ENCODE measurements at places on chromosomes 16 and 17.

- DNase-seq, result no peak
Measured at GRCh38 chr17:30927756-30928155, 6.0 kb downstream of the ADAP2 start.

DNA sequence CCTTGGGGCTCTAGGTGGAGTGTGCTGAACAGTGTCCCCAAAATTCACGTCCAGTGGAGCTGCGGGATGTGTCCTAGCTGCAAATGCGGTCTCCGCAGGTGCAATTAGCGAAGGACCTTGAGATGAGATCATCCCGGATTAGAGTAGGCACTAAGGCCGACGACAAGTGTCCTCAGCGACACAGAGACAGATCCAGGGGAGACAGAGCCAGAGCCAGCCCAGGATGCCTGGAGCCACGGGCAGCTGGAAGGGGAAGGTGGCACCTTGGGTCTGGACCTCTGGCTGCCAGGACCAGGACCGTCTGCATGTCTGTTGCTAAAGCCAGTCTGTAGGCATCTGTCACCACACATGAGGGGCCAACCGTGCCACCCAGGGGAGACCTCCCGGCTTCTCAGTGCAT is 24.5 kb downstream of the SLC7A5 start:
- DNase-seq, result no peak

- peak; percentile 23 for DNase-seq
Measured at GRCh38 chr16:21156767-21157467, 1.6 kb upstream of the LDAF1 start.

- DNase-seq, result no peak
Measured at GRCh38 chr17:44928950-44929720, 13.8 kb upstream of the GFAP start.

DNA sequence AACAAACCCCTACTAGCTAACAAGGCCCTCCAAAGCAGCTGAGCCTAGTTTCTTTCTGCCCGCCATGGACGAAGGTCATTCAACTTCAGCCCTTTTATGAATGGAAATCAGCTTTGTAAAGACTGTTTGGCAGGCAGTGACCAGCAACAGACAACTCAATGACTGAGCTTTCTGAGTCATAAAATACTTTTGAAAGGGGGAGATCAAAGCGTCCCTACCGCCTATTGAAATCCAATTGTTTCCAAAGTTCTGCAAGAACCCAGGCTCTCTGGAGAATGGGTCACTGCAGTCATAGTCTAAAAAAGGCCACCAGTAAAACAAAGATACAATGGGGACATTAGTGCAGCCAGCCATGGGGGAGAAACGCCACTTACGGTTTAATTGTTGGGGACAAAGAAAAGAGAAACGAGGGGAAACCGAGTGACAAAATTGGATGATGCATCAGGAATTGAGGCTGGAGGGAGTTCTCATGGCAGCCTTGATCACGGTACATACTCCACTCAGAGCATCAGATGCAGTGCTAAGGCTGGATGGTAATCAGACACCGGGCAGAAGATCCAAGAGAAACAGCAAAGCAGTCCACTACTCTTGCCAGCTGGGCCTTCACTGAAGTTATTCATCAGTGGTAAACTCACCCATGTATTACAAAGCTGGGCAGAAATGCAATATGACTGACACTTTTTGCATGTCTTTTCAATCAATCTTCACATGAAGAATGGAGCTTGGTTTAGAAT is 9.8 kb downstream of the ADAMTS18 start:
- DNase-seq, result no peak

- DNase-seq, result peak; percentile 83
Measured at GRCh38 chr16:89711601-89712273, 9.0 kb downstream of the VPS9D1 start.

DNA sequence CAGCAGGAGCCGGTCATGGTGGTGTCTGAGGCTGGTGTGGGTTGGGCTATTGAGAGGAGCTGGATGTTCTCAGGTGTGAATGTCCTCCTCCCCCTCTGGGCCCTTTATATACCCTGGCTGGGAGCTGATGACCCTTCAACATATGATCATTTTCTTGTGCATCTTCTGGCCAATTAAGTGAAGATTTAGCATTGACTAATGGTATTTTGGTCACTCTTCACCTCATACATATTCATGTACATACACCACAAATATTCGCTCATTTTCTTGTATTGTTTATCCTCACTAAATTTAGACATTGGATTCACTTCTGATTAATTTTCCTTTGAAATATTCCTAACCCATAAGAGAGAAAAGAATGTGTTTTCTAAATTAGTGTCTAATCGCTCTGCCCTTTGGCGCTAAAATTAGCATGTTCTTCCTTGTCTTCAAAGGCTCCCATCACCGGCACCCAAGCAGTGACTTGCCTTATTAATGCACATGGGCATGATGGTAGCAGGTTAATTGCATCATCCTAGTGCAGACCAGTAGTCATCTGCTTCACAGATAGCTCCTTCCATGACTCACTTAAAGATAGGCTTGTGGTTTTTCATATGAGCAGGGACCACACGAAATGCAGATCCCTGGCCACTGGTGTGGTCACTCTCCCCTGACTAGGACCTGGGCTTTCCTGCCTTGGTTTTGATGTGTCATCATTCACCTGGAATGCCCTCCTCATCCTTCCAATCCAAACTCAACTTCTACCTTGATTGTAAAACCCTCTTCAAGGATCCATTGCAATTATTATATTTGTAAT is at the start of gene KRTAP2-4:
KRTAP2-4 (minus strand) TSS at position 51 of the 796 bp plus-strand sequence; CDS start at position 17, 34 bp downstream.
- no peak for DNase-seq

GRCh38 chr17:34178092-34178491 is 77.0 kb upstream of the CCL2 start:
- DNase-seq, result no peak

DNA sequence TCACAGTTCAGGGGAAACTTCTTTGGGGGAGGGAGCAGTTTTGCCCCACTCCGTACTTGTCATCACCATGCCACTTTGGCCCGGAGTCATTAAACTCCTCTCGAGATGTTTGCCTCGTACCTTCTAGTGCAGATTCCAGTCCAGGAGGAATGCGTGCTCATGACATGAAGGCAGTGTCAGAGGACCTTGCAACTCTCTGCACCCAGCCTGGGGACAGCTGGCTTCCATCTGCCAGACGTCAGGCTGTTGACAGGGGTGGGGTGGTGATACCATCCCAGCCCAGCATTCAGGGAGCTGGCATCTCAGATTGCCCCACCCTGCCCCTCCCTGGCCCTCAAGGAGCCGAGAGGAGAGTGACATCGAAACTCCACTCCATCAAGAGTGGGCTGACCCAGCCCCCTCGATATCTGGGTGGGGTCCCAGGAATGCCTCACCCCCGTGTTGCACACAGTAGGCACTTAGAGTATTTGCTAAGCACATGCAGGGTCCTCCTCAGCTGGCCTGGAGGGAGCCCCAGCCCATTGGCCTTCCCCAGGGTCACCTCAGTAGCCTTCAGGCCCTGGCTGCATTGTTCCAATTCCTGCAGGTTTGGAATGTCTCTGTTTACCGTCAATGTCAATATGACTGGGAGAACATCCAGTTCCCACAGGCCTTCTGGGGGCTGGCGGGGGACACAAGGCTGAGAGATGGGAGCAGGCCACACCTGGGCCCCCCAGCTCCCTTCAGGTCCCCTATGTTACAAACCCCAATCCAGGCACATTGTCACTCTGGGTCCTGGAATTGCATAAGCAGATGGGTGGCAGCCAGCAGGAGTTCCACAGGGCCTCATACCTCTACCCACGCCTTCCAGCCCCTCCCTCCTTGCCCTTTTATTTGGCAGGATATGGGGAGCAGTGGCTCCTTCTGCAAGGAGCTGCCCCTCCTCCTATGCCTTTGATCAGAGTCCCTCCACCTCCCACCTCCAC is 21.3 kb upstream of the EMP2 start:
- DNase-seq, result no peak

DNA sequence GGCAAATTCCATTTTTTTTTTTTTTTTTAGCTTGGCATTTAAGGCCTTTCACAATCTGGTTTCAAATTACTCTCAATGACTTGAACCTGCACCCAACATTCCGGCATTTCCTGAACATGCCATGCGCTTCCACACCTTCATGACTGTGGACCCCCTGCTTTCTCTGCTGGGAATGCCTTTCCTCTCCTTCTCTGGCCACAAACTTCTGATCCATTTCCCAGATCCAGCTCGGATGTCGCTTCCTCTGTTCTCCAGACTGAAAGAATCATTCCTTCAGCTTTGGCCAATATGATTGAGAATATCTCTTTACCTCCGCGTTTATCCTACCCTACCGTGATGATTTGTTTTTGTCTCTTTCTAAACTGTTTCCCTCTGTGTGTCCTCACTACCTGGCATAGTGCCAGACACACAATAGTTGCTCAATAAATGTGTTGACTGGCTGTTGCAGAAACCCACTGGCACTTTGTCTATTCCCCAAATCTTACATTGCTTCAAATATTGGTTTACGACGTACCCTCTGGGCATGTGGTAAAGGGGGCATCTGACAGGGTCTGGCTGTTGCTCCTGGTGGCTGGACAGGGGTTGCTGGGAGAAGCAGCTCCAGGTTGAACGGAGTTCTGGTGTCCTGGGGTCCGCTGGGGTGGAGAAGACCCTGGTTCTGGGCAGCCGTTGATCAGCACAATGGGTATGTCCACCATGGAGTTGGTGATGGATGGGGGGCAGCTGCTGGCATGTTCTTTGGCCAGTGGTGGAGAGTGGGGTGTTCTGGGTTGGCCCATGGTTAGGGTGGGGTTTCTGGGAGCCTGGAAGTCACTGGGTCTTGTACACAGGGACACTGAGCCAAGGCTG is 14.7 kb downstream of the TNS4 start:
- DNase-seq, result no peak

DNA sequence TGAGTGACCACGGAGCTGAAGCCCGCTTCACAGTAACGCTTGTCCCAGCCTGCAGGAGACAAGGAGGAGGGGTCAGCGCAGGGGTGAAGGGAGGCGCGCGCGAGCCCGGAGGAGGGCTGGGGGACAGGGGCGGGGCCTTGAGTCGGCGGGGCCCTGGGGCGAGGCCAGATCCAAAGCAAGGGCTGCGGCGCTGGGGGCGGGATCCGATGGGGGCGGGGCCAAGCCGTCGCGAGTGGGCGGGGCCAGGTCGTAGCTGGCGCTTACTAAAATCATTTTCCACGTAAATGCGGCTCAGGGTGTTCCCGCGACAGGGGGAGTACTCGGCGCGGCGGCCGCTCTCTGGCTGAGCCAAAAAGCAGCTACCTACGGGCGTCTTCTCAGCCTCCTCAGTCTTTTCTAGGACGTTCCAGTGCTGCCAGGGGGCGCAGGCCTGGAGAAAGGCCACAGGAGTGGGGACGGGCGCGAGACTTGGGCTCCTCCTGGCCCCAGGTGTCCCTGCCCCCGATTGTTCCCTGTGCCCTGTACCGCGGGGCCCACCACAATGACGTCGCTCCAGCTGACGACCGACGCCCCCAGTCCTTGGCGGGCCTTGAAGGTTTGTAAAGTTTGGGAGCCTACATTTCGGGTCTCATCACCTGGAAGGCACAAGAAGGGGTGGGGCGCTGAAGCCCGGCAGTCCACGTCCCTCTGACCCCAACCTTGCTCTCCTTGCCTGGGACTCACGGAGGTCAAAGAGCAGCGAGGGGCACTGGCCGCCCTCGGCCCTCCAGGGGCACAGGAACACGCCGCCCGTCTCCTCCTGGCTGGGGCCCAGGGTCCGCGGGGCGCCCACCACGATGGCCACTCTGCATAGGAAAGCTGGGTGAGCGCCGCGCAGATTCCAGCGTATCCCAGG is 3.9 kb downstream of the ITGA2B start:
- DNase-seq, result peak; percentile 90

DNA sequence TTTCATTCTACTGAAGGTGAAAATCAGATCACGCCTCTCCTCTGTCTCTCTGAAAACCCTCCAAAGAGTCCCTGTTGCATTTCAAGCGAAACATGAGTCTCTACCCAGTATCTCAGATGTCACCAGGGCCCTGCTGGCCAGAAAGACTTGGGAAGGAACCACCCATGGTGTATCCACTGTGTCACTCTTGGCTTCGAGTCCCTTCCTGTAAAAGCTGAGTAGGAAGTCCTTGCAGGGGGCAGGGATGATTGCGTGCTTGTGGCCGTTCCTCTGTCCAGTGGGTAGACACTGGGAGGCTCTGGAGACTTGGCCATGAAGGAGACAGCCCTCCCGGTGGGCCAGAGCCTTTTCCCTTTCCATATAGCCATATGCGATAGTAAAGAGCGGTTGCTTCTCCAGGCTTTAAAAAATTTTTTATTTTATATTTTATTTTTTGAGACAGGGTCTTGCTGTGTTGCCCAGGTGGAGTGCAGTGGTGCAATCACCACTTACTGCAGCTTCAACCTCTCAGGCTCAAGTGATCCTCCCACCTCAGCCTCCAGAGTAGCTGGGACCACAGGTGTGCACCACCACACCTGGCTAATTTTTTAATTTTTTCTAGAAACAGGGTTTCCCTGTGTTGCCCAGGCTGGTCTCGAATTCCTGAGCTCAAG is 19.0 kb upstream of the RMI2 start:
- DNase-seq, result no peak

GRCh38 chr16:8230497-8230896 is 359.8 kb downstream of the TMEM114 start:
- no peak for DNase-seq

DNA sequence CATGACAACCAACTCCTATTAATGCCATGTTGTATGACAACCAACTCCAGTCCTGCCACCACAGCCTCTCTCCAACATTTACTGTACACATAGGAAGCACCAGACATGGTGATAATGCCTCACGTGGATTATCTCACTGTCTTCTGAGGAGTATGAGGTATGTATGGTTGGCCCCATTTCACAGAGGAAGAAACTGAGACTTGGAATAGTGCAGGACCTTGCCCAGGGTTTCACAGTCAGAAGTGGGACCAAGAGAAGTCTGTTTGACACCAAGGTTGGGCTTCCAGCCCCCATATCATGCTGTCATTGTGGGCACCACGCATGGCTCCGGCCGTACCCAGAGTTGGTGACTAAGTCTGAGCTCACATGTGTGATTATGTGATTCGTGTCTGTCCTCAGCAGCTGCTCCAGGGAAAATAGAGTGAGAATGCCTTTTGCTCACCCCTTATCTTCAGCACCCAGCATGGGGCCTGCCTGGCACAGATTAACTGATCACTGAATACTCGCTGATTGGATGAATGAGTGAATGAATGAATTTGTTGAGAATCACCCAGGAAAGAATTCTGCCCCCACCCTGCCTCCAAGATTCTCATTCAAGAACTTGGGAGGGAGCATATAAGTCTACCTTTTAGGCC is 204.1 kb upstream of the NLRP1 start:
- no peak for DNase-seq

DNA sequence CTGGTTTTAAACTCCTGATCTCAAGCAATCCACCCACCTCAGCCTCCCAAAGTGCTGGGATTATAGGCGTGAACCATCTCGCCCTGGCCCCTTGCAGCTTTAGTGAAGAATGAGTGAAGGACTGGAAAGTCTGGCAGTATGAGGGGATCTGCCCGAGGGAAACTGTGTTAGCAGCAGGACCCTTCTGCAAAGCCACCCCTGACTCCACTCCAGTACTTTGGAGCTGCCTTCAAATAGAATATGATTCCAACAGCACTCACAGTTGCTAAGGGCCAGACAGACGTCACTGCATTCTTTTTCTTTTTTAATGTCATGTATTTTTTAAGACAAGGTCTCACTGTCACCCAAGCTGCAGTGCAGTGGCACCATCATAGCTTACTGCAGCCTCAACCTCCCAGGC is 52.3 kb downstream of the KPNA2 start:
- no peak for DNase-seq

GRCh38 chr16:71807905-71808592 is 585 bp downstream of the AP1G1 start:
- peak; percentile 69 for DNase-seq

Data from stimulated activated CD4-positive, alpha-beta T cell treated with anti-CD3 and anti-CD28 coated beads, Interleukin-15, amount 100 ng/mL, for 24 hours (primary cell).